ENCODE measurements at places on chromosomes 1 and 21.

DNA sequence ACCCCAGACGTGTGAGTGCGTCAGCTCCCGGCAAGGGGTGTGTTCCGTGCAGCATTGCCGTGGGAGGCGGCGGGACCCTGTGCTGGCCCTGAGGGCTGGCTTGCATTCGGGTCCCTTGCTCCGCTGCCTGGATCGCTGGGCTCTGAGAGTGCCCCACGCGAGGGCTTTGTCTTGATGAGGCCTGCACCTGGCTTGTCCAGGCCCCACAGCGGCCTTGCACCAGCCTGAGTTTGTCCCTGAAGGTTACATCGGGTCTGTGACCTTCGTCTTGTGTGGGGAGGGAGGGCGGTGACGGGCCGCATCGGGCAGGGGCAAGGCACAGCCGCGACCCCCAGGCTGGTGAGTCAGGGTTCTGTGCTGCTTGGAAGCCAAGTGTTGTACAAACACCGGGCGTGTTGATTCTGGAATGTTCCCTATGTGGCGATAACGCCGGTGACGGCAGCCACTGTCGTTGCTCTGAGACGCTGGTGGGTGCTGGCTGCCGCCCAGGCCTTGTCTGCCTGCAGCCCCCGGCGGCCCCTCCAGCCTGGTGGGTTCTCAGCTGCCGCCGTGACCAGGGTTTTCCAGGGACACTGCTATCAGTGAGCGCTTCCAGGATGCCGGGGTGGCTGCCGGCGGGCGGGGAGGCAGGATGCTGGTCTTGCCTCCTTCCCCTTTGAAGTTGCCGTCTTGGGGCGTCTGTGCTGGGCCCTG, 42.9 kb downstream of the SLX9 start:
- DNase-seq = no peak

DNA sequence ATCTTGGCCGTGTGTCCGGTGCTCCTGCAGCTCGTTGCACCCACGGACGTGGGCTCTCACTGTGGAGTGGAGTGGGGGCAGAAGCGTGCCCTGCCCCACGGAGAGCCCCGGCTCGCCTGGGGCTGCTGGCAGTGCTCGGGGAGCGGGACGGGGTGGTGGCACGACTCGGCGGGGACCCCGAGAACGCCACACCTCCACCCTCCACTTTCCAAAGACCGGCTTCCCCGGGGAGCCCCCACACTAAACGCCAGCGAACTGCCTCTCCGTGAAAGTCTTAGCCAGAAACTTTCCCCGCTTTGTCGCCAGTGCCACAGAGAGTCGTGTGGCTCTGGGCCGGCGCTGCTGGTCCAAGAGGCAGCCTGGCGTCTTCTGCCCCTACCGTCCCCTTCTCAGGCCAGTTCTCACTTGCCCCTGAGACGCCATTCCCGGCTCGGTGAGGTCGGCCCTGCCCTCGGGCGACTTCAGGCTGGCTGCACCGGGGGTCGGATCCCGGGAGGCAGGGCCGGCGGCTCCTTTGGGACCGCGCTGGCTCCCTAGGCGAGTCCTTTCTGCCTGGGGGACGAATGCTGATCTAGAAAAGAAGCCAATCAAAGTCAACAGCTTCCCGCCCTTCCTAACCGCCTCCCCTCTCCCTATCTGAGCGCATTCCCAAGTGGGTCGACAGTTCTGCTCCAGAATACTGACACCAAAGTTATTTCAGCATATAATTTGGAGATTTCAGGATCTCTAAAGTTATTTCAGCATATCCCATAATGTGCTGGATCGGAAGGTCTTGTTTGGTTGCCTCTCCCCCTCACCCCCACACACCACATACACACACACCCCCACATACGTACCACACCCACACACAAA, 2.6 kb upstream of the SAMD13 start:
- peak; percentile 72 for DNase-seq

DNA sequence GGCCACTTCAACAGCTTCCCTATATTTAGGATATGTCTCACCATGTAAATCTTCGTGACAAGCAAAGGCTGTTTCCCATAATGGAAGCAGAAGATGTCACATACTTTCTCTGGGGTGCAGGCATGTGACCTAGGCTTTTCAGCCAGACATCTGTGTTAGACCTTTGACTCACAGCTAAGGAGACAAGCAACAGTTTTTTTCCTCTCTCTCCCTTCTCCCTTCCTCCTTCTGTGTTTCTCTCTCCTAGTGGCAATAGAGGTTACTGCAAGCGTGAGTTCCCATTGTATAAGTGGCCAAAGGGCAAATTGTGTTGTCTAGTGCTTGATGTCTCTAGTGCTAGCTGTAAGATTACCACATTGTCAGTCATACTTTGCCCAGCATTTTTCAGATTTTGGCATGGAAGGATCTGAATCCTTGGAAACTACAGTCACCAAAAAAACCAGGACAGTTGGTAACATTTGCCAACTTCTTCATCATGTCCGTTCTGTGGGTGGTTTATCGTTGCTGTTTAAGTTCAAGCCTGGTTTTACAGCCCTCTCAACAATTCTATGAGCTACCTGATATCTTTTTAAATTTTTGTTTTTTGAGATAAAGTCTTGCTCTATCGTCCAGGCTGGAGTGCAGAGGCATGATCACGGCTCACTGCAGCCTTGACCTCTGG, 44.4 kb upstream of the RABGAP1L start:
- DNase-seq = no peak

- no peak for DNase-seq
These were observed 63.4 kb downstream of the CD2 start for GRCh38 chr1:116817582-116818064.

DNA sequence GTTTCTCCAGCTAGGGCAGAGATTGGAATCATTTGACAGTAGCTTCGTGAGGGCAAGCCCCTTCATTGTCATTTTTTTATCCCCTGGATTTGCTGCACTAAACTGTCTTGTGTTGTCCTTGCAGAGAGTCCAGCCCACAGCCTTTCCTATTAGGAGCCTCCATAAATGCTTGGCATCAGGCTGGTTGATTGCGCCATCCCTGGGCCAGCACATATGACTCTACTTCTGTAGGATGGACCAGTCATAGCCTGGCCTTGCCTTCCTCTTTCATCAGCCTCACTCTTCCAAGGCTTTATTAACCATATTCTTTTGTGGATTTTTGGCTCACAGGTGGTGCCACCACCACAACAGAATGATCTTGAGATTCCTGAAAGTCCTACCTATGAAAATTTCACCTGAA, 31.4 kb downstream of the LY9 start:
- no peak for DNase-seq

DNA sequence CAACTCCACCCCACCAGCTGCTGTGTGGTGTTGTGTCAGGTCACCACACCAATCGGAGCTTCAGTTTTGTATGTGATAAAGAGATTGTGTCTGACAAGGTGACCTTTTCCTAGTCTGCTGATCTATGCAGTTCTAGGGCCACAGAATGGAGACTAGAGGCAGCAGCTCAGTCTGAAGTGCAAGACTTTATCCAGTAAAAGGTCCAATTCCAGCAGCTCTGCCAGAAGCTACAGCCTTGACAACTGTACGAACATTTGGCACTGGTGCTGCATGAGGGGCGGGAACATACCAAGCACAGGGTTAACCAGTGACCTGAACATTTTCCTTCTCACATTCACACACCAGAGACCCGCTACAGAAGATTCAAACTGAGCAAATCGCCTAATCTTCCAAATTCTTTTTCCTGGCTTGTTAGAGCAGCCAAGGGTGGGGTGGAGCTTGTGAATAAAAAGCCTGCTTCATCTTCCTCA, 9.3 kb downstream of the FMO1 start:
- no peak for DNase-seq

GRCh38 chr1:10948463-10948775, 64.0 kb upstream of the TARDBP start:
- no peak for DNase-seq

- DNase-seq = no peak
These were observed 25.2 kb downstream of the FHAD1 start for GRCh38 chr1:15272009-15272781.

DNA sequence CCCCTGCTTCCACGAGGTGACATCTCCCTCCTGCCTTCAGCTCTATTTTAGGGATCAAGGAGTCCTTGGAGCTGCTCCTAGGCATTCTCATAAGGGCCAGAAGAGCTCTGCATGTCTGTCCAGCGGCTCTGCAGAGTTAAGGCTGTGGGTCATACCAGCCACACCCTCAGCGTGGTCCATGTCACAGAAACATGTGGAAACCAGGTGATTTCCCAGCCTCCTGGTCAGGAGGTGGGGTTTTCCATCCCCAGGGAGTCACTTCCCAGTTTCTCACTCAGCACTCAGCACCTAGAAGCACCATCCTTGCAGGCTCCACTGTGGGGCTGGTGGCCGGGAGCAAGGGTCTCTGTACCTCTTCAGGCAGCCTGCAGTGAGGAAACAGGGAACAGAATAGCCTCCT, 1.4 kb upstream of the TNFRSF1B start:
- DNase-seq = no peak

DNA sequence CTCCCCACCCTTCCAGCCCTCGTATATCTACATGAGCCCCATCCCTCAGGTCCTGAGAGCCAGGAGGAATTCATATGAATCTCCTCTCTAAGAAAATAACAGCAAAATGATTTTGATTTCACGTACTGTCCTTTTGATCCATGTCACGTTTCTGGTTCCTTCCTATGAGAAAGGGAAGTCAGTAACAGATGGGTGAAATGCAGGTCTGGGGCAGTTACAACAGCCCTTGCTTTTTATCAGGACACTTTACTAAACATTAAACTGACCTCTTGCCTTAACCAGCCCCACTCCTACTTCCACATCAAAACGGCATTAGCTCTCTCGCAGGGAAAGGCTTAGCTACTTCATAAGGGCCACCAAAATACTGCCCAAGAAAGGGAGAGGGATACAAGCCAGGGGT, 59.0 kb downstream of the SPATA46 start:
- no peak for DNase-seq

- no peak for DNase-seq
These were observed 14.5 kb downstream of the MCOLN2 start for GRCh38 chr1:84982395-84982794.

DNA sequence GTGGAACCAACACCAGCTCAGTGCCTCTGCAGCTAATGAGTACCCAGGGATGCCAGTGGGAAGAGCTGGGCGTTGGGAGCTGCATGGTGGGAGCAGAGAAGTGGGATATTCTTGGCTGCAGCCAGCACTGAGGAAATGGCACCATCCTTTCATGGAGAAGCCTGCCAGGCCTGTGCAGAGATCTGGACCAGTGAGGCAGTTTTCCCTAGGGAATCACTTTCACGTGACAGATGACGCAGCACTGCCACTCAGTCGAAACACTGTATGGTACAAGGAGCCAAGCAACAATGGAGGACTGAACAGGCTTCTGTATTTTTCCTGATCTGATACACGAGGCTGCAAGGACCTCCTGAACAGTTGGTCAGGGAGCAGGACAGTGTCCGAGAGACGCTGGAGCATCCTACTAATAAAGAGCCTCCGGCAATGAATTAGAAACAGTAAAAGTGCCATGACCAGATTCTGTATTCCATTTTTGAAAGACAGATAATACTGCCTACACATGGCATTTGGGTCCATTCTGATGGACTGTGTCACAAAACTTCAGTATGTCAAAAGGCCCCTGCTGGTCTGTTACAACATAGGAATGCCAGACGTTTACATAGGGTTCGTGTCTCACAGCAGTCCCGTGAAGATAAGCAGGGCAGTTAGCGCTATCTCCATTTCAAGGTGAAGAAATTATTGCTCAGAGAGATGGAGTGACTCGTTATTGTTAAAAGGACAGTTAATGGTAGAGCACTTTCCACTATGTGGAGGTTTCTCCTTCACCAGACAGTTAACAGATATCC, 44.0 kb upstream of the LMO4 start:
- DNase-seq = no peak

DNA sequence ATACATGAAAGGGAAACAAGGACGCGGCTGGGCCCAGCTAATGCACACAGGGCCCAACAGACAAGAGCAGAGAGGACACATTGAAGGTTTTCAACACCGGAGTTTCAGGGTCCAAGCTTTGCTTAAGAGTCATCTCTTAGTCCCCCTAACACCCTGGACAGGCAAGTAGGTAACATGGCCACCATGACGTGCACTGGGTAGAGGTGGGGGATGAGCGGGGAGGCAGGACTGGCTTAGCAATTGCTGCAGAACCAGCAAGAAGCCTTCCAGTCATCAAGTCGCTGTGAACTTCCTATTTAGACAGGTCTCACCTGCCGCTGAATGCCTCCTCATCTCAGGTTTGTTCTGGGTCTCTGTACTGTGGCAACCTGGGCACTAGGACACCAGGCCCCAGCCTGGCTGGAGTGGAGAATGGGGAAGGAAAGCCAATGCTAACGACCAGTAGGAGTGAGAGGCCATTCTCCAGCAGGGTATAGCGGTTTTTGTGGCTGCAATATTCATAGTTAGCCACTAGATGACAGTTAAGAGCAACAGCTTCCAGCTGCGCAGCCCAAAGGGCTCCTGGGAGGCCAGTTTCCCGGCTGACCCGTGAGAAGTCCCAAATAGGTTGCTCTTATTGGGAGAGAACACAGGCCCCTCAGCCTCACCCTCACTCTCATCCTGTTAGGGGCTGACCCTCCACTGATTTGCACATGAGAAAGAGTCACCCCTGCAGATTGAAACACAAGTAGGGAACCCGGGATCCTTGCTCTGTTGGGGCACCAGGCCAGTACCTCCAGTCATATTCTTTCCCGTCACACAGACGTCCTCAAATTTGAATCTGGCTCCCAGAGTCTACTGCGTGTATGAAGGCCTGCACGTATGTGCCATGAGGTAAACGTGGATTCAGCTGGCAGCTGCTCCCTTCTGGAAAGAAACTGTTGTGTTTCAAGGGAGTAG, 6.0 kb upstream of the PIGC start:
- no peak for DNase-seq

DNA sequence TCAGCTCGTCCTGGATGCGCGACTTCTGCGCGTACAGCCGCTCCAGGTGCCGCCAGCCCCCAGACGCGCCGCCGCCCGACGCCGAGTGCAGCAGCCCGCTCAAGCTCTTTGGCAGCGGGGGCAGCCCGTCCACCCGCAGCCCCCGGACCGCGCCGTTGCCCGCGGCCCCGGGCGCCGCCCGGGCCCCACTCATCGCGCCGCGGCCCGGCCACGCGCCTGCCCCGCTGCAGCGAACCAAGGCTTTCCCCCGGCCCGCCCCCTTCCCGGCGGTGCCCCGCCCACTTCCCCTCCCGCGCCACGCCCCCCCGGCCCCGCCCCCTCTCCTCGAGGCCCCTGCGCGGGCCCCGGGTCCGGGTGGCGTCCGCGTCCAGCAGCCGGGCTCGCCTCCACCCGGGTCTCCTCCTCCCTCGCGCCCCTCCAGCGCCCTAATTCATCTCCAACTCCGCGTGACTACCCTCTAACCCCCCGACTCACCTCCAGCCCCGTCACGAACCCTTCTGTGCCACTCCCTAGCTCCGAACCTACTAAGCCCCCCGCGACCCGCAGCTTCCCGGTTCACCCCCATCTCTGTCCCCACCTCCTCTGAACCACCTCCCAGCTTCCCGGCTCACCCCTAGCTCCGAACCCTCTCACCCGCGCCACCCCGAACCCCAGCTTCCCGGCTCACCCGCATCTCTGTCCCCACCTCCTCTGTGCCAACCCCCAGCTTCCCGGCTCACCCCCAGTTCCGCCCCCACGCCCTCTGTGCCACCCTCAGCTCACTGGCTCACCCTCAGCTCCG, at the start of gene FAM89A:
TSS of gene FAM89A (minus strand) at position 236 of the 781 bp plus-strand sequence. CDS start at position 193, 43 bp downstream.
- peak; percentile 48 for DNase-seq

- DNase-seq = no peak
These were observed 408.0 kb downstream of the DISC1 start for GRCh38 chr1:232034556-232034955.

Measured in C1 segment of cervical spinal cord (tissue), 14 donors.